Stimulated activated CD4-positive, alpha-beta T cell treated with anti-CD3 and anti-CD28 coated beads, Interleukin-1b, Interleukin-23, amount 100 ng/mL, for 4 hours (primary cell): ENCODE measurements at places on chromosomes 7 and 10.
A peak's percentile ranks its signal among the peaks of the same experiment; 100 is the strongest.

DNA sequence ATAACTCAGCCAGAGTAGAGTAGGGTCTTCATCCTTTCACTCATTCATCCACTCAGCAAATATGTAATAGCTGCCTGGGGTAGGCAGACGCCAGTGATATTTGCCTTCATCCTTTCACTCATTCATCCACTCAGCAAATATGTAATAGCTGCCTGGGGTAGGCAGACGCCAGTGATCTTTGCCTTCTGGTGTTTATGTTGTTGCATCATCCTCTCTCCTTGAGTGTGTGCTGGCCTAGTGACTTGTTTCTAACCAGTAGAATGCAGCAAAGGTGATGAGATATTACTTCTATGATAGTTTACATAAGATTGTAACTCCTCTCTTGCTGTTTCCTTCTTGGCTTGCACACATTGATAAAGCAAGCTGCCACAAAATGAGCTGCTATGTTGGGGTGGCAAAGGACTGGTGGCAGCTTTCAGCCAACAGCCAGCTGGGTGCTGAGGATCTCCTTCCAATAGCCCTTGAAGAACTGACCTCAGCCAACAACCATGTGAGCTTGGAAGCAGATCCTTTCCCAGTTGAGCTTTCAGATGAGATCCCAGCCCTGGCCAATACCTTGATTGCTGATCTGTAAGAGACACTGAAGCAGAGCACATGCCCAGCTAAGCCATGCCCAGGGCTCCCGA, 23.2 kb upstream of the MTPN start:
- no peak for DNase-seq

- DNase-seq: no peak
Measured at GRCh38 chr10:80687476-80687789, 149.7 kb downstream of the SH2D4B start.

GRCh38 chr7:57425969-57426628, 23.9 kb upstream of the ZNF716 start:
- no peak for DNase-seq

DNA sequence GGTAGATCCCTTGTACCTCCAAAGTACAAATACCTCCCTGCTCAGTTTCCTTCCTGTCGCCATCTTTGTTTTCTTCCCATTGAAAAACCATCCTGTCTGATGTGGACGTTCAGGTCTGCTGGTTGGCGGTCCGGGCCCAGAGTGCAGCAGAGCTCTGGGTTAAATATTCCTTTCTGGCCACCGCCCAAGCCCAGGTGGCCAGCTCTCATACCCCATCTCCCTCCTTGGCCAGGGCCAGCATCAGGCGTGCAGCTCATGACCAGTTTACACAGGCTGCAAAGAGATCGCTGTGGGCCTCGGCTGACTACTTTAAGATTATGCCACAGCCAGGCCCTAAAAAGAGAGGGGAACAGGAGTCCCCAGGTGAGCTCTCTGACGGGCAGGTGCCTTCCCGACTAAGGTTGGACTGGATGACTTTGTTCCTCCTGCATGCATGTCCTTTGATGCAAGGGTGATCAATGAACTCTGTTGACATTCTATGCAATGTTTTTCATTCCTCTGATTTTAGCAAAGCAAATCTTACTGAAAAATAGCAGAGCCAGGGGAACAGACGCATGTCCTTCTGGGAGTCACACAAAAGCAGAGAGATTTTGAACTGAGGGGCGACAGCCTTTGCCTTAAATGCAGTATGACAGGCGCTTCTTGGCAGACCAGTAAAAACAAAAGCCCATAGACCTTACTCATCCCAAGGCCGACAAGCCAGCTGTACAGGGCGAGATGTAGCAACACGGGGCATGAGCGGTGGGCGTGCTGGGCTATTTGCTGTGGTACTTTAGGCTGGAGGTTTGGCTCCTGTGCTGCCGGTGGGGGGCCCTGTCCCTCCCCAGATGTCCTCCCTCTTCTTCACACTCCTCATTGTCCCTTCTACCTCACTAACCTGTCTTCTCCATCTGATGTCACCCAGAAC, 33.3 kb upstream of the SH2B2 start:
- no peak for DNase-seq

DNA sequence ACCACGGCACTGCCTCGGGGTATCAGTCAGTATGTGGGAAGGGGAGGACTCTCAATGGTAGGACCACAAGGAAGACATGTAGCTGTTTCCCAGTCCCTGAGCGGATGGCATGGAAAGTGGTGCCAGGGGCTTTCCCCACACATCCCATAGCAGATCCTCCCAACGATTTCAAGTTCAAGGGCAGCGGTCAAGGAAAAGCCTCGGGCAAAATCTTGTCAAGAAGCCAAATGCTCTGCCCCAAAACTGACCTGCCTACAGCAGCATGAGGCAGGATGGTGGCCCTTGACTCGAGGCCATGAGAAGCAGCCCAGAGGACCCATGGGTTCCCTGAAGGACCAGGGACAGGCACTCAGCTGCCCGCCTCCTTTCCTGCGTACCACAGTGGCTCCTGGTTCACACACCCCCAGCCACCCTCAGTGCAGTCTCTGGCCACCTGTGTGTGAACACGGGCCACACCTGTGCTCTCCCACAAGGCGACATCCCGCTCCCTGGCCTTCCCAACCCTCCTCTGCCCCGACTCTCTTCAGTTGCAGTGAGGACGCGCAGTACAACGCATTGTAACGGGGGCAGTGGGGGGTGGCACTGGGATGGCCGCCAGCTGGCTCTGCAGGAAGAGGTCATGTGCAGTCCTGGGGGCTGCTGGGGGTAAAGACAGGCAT, 43.6 kb downstream of the CTBP2 start:
- no peak for DNase-seq

GRCh38 chr7:23685731-23686130, 5.7 kb downstream of the FAM221A start:
- DNase-seq: no peak

DNA sequence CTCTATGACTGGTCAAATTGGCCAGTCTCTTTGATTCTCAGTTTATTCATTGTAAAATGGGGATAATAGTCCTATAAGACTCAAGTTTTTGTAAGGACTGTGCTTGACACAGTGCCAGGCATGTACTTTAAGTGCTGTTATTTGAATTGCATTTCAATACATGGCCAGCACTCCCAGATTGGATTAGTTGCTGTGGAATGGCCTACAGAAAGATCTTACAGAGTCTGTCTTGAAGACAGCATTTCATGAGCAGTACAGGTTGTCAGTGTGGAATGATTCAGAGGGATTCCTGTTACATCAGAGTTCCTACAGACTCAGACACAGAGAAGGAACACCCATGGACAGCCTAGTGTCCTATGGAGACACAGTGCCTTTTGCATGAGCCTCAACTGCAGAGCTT, 238.1 kb upstream of the BMPER start:
- no peak for DNase-seq

DNA sequence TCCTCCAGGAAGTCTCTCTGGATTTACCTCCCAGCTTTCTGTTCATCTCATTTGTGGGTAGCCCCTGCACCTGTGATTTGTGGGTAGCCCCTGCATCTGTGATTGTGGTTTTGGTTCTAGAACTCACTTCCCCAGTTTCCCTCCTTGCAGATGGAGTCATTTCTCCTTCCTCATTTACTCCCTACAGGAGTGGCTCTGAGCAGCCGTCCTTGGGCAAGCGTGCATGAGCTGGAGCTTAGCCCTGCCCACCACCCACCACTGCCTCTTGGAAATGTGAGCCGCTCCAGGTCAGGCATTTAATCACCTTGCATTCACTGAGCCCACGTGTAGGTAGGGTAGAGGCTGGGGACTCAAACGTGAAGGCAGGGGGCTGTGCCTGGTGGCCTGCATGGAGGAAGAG, 8.2 kb downstream of the COL26A1 start:
- DNase-seq: no peak

DNA sequence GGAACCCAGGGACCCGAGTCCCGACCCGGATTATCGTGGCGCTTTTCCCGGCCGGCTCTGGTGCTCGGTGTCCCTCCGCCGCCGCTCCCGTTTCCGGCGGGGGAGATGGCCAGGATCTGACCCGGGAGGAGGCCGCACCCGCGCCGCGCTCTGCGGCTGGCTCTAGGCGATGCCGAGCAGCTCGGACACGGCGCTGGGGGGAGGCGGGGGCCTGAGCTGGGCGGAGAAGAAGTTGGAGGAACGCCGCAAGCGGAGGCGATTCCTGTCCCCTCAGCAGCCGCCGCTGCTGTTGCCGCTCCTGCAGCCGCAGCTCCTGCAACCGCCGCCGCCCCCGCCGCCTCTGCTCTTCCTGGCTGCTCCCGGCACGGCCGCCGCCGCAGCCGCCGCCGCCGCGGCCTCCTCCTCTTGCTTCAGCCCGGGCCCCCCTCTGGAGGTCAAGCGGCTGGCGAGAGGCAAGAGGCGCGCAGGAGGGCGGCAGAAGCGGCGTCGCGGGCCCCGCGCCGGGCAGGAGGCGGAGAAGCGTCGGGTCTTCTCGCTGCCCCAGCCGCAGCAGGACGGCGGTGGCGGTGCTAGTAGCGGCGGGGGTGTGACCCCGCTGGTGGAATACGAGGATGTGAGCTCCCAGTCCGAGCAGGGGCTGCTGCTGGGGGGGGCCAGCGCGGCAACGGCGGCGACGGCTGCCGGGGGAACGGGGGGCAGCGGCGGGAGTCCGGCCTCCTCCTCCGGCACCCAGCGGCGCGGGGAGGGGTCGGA, 593 bp downstream of the CDK13 start:
- peak; percentile 13 for DNase-seq

- no peak for DNase-seq
Measured at GRCh38 chr7:139183878-139184338, 47.1 kb upstream of the UBN2 start.
